Stimulated activated CD4-positive, alpha-beta T cell treated with anti-CD3 and anti-CD28 coated beads, Interleukin-1b, Interleukin-23, amount 100 ng/mL, for 1 hour (primary cell): ENCODE measurements at places on chromosomes 3 and 15.

DNA sequence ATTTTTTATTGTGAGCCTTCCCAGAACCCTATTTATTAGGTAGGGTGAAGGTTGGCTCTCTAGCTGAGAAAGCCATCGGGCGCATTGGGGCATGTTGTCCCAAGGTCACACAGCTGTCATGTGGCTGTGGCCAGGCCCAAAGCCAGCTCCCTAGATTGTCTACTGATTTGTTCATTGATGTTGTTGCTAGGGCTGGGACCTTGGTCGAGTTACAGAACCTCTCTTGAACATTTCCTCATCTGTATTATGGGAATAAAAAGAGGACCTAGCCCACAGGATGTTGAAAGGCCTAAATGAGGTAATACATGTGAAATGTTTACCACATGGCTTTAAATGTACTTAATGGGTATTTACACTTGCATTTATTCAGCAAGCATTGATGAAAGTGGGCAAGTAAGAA lies 252.5 kb downstream of the SUCLG2 start:
- DNase-seq = no peak

GRCh38 chr15:40942337-40942854 lies 10.9 kb upstream of the CHAC1 start:
- DNase-seq = no peak

DNA sequence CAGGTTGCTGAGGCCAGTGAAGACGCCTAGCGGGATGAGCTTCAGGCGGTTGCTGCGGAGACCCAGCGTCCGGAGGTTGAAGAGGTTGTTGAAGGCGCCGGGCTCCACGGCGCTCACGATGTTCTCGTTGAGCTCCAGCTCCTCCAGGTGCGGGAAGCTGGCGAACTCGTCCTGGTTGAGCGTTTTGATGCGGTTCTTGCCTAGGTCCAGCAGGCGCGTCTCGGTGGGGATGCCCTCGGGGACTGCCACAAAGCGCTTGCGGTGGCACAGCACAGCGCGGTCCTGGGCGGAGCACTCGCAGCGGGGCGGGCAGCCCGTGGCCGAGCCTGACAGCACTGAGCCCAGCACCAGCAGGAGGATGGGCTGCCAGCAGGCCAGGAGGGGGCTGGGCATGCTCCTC lies 17.2 kb downstream of the LINGO1 start:
- no peak for DNase-seq

DNA sequence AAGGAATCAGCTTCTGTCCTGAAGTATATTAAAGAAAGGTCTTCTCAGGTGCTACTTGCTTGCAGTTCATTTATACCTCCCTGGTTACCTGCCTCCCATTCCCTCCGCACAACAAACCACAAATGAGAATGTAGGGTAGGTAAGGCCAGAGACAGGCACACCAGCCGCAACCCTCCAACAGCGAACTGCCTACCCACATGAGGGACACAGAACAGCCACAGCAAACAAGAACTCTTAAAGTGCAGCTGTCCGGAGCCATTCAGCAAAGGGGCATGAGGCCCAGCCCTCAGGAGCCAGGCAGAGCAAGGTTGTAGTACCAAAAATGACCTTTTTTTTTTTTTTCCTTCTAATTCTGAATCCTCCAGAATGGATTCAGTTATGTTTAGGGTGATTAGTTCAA lies 52.4 kb downstream of the SPSB4 start:
- no peak for DNase-seq

GRCh38 chr15:39455471-39455991 lies 125.3 kb upstream of the THBS1 start:
- no peak for DNase-seq

DNA sequence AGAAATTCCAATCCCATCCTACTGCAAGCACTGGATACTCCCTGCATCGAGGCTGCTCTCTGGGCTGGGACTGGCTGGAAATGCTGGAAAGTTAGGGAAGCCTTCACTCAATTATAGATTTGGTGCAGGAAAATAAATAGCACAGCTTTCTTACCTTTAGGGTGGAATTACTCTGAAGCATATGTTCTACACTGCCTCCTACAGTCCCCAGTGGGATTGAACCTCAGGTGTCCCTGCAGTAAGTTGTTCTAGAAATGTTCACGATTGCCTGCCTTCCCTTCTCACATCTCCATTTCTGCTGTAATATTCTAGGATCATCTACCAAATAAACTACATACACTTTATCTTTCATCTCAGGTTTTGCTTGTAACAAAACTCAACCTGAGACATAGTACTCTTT lies 536.7 kb upstream of the LMCD1 start:
- DNase-seq = no peak

DNA sequence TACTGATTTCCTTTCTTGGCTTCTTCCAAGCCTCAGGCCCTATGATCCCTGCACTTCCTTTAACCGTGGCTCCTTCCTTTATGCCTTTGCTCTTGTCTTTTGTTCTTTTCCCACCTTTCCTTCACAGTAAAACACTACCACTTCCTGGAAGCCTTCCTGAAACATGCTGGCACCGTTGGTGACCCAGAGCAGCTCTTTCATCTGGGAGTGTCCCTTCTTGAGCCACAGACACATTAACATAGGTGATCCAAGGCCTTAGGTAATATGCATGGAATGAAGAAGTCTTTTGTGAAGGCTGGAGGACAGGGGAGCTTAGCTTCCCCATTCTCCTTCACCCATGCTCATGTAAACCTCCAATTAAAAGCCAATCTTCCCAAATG lies 39.4 kb downstream of the AMOTL2 start:
- no peak for DNase-seq

- DNase-seq = no peak
These were observed 14.6 kb downstream of the ISG20 start for GRCh38 chr15:88653200-88654064.

- DNase-seq = no peak
These were observed 8.5 kb downstream of the PLCH1 start for GRCh38 chr3:155736381-155736780.

DNA sequence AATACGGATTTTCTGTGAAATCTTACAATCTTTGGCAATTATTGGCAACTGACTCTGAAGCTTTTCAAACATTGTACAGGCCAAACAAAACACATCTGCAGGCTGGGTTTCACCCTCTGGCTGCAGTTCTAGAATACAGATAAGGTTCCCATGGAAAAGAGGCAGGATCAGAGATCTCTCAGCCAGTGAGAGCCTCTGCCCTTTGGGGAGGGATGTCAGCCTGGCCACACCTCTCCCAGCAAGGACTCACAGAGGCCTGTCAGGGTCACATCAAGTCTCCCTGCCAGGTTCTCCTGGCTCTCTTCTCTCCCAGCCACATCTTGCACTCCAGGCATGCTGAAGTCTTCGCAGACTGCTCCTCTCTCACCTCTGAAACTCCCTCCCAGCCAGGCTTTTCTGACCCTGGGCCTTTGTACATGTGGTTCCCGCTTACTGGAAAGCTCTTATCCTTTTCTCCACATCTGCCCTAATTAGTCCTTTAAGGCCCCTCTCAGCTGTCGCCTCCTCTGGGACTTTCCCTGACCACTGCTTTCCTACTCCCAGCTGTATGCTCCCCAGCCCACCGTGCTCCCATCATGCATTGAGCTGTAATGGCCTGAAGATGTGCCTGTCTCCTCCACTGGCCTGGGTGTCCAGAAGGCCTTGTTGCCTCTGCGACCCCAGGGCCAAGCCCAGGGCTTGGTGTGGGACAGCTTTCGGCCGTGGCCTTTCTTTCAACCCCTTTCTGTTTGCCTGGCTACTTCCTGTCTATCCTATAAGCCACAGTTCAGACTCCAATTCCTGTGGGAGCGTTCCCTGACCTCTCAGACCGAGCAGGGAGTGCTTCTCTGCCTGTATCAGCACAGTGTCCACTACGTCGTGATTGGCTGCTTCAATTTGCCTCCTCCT lies 4.3 kb downstream of the RBP1 start:
- no peak for DNase-seq

DNA sequence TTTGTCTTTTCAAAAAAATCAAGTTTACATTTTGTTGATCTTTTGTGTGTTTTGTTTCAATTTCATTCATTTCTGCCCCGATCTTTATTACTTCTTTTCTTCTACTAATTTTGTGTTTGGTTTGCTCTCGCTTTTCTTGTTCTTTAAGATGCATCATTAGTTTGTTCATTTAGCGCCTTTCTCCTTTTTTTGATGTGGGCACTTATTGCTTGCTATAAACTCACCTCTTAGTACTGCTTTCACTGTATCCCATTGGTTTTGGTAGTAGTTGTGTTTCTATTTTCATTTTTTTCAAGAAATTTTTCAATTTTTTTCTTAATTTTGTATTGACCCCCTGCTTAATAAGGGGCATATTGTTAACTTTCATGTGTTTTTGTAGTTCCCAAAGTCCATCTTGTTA lies 34.4 kb downstream of the PRKCI start:
- no peak for DNase-seq

DNA sequence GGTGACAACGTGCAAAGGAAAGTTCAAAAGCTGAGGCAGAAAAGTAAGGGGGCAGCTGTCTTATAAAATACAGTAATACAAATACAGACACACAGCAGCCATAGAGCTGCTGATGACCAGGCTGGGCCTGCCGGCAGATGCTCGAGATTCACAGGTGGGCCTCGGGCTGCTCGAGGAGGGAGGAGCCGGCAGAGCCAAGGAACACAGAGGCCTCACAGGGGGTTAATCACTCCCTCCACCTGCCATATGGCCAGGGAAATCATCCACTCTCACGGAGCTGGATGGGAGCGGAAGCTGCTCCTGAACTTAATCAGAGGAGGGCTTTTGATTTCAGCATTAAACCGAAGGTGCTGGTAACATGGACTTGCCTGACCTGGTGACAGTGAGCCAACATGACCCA lies 29.6 kb upstream of the MGLL start:
- DNase-seq = no peak

DNA sequence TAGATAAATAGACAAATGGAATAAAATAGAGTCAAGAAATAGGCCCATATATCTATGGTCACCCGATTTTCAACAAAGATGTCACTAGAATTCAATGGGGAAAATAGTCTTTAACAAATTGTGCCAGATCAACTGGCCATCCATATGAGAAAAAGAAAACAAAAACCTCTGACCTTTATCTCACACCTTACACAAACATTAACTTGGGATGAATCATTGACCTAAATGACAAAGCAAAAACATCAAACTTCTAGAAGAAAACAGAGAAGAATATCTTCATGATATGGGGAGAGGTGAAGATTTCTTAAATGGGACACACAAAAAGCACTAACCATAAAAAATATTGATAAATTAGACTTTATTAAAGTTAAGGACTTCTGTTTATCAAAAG lies 31.9 kb downstream of the ITGA11 start:
- no peak for DNase-seq

- DNase-seq = no peak
These were observed 38.6 kb downstream of the SSR3 start for GRCh38 chr3:156516284-156516683.

DNA sequence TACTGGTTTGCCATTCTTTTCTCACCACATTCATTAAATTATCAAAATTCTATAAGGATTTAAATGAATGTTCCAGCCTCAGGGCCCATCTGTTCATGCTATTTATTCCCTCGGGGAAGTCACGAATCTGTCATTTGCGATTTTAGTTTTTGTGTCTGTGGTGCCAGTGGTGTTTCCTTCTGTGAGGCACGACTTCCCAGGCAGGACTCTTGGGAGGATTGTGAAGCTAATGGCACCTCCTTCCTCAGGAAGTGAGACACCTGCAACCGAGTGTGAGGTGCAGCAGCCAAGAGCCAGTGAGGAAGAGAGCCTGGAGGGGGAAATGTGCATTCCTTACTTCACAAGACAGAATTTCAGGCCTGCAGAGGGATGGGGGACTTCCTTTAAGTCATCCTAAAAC lies 24.1 kb downstream of the SV2B start:
- DNase-seq = no peak

DNA sequence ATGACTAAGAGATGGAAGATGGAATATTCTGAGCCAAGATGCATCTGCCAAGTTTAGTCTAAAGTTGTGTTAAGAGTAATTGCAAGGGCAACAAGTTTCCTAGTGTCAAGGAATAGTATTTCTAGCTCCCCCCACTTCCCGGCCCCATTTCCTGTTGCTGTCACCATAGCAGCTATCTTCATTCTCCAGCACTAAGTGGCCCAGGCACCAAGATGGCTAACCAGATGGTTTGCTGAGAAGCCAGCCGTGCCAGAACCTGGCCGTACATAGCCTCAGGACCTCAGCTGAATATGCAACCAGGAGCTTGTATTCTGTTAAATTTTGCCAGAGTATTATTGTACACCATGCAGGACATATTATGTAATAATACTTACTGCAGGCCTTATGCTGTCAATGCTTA lies 108.8 kb upstream of the UMPS start:
- DNase-seq = no peak

DNA sequence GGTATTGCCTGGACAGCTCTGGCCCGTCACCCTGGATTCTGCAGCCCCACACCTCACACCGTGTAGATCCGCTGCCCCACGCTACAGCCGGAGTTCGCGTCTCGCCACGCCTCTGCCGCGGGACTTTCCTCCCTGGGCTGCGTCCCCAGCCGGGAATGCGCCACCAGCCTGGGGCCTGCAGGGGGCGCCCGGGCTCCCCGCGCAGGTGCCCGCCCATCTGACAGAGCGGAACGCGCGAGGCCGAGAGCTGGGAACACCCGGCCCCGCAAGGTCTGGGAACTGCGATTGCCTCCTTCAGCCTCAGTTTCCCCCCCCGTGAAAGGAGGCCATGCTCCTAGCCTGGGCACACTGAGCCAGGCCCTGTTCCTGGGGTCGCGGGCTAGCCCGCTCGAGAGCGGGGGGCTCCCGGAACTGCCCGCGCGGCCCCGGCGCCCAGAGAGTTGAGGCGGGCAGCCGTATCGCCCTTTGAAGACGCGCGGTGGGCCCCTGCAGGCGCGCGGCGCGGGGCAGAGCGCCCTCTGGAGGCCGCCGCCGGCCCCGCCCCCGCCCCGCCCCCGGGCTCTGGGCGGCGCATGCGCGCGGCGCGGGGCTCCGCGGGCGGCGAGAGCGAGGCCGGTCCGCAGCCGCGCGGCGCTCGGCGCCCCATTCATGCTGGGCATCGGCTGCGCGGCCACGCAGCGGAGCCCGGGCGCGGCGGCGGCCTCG lies at the start of gene PLXNA1:
TSS of gene PLXNA1 (plus strand) at position 645 of the 705 bp plus-strand sequence. CDS start 5,479 bp downstream, outside the sequence.
- DNase-seq = peak; percentile 75

DNA sequence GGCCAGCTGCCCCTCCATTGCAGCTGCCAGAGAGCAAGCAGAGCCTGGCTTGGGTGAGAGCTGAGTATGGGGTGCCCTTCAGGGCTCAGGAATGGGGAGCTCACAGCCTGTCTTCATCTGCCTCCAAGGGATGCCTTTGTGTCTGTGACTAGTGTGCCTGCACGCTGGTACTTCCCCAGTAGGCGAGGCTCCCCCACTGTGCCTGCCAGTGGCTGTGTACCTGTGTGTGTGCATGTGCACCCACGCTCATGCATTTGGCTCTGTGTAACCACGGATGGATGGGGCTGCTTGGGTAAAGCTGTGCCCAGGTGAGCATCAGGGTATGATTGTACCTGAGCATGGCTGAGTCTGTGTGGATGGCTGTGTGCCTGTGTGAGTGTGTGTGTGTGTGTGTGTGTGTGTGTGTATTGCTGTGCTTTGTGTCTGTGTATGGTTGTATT lies 2.3 kb upstream of the GRM2 start:
- no peak for DNase-seq
